ENCODE measurements at places on chromosomes 4 and X.

- DNase-seq = no peak
These were observed 3.2 kb downstream of the SCARB2 start for GRCh38 chr4:76210452-76210851.

DNA sequence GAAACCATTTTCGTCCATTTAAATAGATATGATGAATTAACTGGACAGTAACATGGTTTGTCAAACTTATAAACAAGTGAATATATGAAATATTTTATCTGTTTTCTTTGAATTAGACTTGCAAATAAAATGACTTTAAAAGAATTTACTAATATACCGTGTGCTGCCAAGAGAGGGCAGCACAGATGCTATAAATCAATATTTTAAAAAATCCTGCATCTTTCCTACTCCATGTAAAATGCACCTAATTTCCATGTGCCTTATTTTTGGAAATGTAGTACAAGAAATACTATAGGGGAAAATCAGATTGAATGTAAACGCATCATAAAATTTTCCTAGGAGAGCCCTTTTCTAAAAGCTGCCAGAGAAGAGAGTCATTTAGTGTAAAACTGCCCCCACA lies 62.2 kb downstream of the PRKX start:
- no peak for DNase-seq

DNA sequence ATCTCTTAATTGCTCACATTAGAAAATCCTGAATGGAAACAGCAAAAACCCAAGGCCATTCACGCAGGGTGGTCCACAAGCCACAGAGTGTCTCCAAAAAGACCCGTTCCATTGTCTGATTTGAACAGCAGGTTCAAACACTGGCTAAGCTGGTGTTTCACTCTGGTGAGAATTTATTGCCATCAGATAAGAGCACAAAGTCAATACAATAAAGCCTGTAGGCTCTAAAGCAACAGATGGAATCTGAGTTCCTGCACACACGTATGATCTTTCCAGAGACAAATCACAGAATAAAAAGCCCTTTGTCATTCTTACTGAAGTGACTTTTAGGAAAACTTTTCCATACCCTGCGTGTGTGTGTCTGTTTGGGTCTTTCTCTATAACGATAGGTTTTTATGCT lies 5.1 kb upstream of the SFRP2 start:
- no peak for DNase-seq

DNA sequence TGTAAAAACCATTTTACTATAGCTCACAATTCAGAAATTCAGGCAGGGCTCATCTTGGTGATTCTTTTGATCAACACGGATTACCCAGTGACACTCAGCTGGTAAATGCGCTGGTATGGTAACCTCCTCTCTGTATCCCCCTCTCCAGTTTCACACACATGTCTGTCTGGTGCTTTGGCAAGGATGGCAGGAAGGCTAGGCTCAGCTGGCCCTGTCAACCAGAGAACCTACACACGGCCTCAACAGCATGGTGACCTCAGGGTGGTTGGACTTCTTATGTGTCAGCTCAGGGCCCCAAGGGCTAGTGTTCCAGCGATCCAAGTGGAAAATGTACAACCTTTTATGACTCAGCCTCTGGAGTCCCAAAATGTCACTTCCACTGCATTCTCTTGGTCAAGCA lies 55.7 kb upstream of the EOLA2 start:
- no peak for DNase-seq

GRCh38 chrX:3024176-3024575 lies 17.1 kb upstream of the ARSF start:
- DNase-seq = no peak

GRCh38 chr4:7262134-7262533 lies 69.8 kb downstream of the SORCS2 start:
- DNase-seq = no peak

GRCh38 chr4:108954880-108955279 lies 192.0 kb upstream of the ETNPPL start:
- no peak for DNase-seq

- no peak for DNase-seq
These were observed 1049.2 kb upstream of the INTU start for GRCh38 chr4:126583509-126583908.

GRCh38 chrX:11210415-11210801 lies 82.8 kb upstream of the AMELX start:
- DNase-seq = no peak

- no peak for DNase-seq
These were observed 95.8 kb downstream of the SLIT2 start for GRCh38 chr4:20347531-20347930.

DNA sequence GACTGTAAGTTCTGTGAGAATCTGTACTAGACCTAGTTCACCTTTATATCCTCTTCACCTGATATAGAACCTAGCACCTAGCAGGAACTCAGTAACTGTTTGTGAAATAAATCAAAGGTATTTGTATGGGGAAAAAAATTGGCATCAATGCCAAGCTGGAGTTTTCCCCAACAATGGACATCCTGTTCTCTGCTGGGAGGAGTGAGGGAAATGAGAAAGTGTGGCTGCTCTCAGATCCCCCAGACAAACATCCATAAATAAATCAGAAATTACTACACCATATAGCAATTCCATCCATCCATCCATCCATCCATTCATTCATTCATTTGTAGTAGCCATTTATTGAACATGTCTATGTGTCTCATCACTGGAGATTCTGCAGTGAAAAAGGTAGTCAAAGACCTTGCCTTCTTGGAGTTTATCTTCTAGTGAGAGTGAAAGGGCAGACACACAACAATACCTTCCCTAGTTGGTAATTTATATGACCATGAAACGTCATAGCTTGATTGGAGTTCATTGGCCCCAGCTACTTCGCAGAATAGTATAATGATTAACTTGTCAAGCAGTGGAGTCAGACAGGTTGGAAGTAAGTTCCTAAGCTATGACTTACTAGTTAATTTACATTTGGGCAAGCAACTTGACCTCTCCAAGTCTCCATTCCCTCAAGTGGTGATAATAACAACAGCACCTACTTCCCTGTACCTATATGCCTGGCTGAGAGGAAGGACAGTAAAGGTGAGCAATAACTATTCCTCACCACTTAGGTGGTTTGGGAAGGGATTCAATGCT lies 98.7 kb upstream of the KIT start:
- DNase-seq = no peak

DNA sequence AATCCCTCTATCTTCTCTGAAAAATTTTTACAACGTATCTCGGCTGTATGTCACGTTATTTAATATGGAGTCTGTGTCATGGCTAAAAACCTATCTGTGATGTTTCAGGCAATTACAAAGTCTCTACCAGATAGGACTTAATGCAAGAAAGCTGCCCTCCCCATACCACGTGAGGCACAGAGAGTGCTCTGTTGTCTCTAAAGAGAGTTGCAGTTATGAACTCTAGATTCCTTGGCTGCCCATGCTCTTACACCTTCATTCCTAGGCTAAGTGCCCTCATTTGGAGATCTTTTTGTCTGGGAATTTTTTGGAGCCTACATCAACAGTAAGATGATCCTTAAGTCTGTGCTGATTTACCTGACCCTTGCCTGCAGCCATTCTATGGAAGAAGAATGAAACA lies 935.9 kb downstream of the C4orf33 start:
- DNase-seq = no peak

GRCh38 chr4:40918330-40918729 lies 168.6 kb downstream of the NSUN7 start:
- no peak for DNase-seq

DNA sequence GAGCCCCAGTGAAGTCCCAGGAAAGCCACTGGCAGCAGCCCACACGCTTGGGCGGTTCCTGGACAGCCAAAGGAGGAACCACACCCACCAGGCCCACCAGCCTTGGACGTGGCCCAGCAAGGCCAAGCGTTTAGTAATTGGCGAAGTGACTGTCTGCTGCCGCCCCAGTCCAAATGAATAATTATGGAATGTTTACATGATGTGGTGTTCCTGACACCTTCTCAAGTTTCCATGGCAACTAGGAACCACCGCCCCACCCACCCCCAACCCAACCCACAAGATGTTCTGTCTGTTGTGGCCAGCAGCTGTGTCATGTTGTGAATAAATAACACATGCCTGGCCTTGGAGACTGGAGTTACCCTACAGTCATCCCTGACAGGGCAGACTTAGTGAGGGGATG lies 22.3 kb downstream of the APLN start:
- DNase-seq = no peak

DNA sequence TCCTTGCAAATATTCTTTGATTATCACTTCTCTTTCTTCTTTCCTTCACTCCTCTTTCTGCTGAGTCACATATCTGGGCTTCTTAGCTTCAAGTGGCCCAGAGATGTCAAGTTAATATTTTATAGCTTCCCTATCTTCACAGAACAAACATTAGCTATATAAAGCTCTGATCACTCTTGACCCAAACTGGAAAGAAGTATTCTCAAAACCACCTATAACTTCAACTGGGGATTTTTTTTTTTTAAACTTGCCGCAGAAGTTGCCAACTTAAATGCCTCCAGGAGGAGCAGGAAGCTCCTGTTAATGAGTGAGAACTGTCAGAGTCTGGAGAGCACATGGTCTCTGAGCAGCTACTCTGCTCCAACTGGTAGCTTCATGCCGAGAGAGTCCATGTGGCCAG lies 233.3 kb upstream of the EDNRA start:
- no peak for DNase-seq

- DNase-seq = no peak
These were observed 5.5 kb upstream of the FIP1L1 start for GRCh38 chr4:53371843-53372521.

GRCh38 chr4:45518832-45519231 lies 605.0 kb downstream of the GABRG1 start:
- no peak for DNase-seq

DNA sequence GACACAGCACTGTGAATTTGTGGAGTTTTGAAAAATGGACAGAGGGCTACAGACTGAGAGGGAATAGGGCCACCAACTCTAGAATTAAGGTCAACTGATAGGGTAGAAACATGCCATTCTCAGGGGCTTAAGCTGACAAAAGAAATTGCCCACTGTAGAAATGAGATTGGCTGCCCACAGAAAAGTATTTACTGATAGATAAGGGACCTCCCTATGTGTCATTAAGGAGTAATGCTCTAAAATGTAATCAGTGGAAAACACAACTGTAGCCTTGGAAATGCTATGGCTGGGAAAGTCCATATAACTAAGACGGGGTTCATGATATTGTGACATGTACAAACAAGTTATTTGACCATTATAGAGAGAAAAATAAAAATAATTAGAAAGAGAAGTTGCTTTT lies 4.6 kb downstream of the RTL9 start:
- DNase-seq = no peak

GRCh38 chr4:11623726-11624037 lies 195.0 kb upstream of the HS3ST1 start:
- DNase-seq = no peak

DNA sequence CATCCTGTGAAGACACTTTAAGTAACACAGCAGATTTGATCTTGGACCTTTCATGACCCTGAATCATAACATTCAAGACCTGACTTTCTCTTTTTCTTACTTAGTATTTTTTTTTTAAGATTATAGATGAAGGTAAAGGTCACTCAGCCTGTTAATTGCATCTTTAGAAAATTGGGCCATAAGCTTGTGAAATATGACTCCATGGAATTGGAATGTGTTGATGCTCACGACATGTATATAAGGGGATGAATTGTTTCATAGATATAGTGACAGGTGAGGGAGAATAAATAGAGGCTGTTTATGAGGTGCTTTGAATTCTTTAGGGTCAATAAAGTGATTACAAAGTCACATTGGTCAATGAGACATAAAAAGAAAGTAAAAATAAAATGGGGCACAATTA lies 27.7 kb upstream of the HS3ST1 start:
- no peak for DNase-seq

GRCh38 chrX:68672581-68673318 lies 25.3 kb downstream of the STARD8 start:
- no peak for DNase-seq

DNA sequence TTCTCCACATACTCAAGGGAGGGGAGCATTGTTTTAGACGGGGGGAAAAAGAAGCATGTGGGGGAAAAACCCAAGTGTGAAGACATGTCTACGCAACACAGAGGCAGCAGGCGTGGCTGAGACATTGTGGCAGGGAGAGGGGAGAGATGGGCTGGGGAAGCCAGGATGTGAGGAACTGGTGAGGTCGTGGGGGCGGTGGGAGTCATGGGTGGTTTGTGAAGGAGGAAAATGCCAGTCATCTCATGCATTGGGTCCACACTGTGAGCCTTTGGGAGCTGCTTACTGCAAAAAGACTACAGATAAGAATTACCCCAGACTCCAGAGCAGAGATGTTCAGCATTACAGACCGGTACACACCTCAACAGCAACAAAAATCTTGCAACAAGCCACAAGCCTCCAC lies 2.1 kb downstream of the JAKMIP1 start:
- no peak for DNase-seq

DNA sequence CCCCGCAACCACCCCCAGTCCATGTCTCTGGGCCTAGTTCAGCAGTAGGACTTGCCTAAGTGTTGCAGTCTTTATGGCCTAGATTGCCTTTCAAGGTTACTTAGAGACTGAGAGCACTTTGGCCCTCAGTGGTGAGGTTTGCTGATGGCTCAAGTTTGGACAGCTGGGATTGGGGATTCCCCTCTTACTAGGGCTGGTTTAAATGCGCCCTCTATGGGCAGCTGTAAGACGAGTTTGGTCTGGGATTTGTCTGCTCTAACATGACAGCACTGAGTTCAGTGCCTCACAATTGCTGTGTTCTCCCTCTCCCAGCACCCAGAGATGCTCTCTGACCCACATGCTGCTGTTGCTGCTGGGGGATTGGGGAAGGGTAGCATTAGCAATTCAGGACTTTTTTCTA lies 23.1 kb downstream of the DACH2 start:
- no peak for DNase-seq

DNA sequence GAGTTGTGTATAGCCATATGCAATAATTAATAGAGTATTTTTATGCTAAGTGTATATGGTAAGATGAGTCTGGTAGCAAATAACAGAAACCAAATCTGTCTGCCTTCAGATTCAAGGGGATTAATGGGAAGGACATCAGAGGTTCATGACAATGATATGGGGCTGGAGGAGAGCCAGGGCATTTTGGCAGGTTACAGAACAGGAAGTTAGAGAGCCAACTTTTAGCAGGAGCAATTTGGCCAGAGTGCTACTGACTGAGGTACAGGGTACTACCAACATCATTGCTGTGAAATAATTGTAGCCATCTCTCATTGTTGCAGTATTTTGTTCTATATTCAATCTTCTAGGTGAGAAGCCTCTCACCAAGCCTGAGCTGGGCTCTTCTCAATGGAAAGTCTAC lies 210.9 kb upstream of the FAM47A start:
- DNase-seq = no peak

DNA sequence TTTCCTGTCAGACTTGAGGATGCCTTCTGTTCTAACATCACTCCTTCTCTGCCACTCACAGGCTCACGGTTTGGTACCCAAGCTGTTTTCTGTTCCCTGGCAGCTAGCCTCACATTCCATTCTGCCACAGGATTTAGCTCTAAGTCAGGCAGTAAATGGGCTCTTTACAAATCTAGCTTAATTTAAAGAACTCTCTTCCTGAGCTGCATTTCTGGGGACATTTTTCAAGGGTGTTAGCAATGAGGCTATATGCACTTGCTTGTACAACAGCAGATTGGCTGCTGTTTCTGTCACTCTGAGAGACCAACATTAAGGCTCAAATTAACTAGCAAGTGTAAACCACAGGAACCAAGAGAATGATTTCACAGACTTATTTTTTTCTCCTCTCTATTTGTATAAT lies 337.8 kb upstream of the NOCT start:
- no peak for DNase-seq

GRCh38 chrX:39814391-39814790 lies 283.4 kb downstream of the BCOR start:
- no peak for DNase-seq

All from GM06990 (cell line).